ENCODE measurements at places on chromosomes 1 and 21.

GRCh38 chr1:95073446-95073845 lies 695 bp upstream of the ALG14 start:
- no peak for DNase-seq

- peak; percentile 49 for DNase-seq
Observed at GRCh38 chr1:241532162-241532531, at the start of gene KMO. Gene KMO, plus strand, starts transcription at chr1:241532378. Its CDS starts 67 bp downstream, at chr1:241532445.

DNA sequence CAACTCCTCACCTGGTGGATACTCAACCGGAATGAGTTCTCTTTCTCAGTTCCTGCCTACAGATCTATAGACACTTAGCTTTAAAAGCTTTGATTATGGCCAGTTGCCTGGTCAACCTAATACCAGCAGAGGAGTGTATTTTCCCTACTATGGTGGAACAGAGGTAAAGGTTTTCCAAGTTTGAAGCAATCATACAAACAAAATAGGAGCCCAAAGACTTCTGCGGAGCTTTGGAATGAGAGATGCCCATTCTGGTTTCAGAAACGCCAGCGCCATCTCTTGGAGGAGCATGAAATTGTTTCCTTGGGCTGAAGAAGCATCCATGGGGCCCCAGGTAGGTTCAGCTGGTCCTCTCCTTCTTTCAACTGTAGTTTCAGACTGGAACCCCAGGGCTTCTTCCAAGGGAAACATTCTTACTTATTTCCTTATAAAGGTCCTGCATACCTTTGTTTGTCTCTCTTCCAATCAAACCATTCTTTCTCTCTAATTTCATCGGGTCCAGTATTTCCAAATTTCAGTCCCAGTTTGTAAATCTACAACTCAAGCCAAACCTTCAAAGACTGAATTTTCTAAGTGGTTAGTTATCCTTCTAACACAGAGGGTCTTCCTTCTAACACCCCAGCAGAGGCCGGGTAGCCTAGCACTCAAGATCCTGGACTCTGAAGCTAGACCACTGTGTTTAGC lies 95.9 kb downstream of the KCNJ15 start:
- peak; percentile 81 for DNase-seq

DNA sequence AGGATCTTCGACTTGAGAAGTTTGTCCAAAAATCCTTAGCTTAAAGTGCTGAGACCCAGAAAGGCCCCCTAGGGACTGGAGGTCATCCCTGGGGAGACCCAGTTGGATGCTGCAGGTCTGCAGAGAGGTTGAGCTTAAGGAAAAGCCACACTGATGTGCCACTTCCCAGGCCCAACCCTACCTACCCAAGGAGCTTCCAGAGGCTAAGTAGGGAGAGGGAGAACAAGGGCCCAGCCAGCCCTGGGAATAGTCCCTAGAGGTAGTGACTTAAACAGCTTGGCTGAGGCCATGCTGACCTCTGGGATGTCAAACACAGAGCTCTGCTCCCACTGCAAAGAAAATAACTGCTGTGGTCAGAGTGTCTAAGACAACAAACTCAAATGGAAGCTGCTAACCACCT lies 693.7 kb downstream of the MATN1 start:
- DNase-seq, result no peak

- DNase-seq, result no peak
Observed at GRCh38 chr1:73310797-73311381, 887.1 kb downstream of the LRRIQ3 start.

GRCh38 chr1:3831689-3832088 lies 25.3 kb downstream of the CEP104 start:
- DNase-seq, result no peak

DNA sequence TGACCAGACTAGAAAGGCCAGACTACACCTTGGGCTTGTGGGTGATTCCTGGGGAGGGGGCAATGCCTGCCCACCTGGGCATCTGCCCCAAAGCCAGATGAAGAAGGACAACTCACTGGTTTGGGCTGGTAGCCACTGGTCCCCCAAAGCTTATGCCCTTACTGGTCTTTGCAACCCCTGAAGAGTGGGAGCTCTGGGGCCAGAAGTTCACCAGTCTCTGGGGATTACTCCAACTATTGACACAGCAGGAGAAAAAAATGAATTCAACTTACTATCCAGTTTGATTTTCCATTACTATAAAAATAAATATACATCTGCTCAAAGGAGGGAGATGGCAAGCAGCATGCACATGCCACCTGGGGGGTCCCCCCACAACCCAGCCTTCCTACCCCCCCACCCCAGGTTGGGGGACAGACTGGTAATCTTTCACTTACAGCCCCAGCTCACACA lies 2.6 kb downstream of the AHDC1 start:
- no peak for DNase-seq

DNA sequence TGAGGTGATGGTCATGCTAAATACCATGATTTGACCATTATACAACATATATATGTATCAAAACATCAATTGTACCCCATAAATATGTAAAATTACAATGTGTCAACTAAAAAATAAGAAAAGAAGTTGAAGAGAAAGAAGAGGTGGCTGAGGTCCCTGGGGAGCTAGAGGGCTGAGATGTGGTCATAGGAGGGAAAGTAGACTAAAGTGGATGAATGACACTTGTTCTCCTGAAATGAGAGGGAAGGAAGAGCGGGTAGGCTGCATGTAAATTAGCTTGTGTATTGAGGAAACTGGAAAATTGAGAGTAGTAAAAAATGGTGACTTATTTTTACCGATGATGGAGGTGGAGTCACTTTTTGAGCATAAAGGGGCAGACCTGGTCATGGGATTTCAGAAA lies 117.0 kb downstream of the ST6GALNAC3 start:
- no peak for DNase-seq

- DNase-seq, result no peak
Observed at GRCh38 chr1:3375245-3375644, 79.2 kb upstream of the ARHGEF16 start.

- no peak for DNase-seq
Observed at GRCh38 chr1:106889583-106889982, 166.9 kb upstream of the PRMT6 start.

DNA sequence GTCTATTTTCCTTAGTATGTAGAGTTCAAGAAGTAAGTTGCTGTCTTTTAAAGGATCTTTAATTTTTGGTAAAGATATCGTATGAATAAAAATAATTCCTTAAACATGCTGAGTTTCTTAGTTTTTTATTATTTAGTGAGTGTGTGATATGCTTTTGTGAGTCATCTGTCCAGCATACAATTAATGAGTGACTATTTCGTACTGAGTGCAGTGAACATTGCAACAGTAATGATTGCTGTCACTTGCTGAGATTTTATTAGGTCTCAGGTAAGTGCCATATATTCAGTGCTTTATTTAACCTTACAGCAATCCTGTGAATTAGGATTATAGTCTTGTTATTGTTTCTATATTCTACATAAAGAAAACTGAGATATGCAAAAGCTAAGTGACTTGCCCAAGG lies 22.6 kb downstream of the MIGA1 start:
- DNase-seq, result no peak

Measured in ELR (cell line).